ENCODE measurements at places on chromosomes 4 and X.

DNA sequence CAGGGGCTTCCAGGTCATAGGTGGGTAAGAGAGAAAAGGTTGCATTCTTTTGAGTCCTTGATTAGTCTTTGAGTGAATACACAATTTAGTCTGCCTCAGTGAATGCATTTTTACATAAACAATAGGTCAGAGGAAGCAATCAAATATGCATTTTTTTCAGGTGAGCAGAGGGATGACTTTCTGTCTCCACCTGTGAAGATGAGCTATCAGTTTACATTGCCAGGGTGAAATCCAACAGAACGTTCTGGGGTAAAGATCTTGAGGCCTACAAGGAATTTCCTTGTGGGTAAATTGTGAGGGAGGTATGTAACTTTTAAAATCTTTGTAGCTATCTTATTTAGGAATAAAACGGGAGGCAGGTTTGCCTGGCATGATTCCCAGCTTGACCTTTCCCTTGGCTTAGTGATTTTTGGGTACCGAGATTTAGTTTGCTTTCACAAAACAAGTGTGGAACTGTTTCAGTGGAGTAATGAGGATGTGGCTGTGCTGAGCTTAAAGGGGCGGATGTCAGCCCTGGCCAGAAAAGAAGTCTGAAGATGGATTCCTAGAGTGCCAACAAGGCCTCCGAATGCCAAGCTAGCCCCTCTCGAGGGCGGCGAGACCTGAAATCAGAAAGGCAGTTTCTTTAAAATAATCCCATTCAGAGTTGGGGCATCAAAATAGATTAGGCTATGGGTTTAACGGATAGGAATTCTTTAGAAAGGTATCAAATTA, 29.5 kb downstream of the TMEM131L start:
- peaks cover 66% of the 10 kb centered on the region for H3K4me1 ChIP-seq
- H3K27ac ChIP-seq: peak overlapping the region; percentile 63

DNA sequence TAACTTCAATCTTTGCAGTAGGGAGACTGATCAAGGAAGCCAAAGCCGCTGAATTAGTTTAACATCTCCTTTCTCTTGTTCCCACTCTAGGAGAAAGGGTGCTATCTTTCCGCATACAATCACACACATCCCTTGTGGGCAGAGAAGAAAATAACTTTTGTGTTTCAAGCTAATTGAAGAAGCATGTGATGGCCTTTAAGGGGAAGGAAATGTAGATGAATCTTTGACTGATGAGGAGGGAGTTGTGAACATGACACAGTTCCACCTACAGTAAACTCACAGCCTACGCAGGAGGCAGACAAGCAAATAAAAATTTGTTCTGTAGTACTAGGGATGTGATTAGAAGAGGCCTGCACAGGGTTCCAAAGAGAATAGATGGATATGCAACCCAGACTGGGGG, 14.7 kb upstream of the SPATA4 start:
- peaks cover 40% of the 10 kb centered on the region for H3K27me3 ChIP-seq
- no peak for DNase-seq
- H3K27ac ChIP-seq: no peak overlapping the region
- no peak overlapping the region for H3K4me3 ChIP-seq

GRCh38 chrX:130094696-130095095, 15.6 kb downstream of the ELF4 start:
- H3K36me3 ChIP-seq: peaks cover 8% of the 10 kb centered on the region
- peaks cover 63% of the 10 kb centered on the region for H3K4me1 ChIP-seq
- no peaks in the 10 kb centered on the region for H3K27me3 ChIP-seq
- peak overlapping the region; percentile 40 for H3K27ac ChIP-seq

- no peaks in the 10 kb centered on the region for H3K27me3 ChIP-seq
- H3K27ac ChIP-seq: no peak overlapping the region
- no peak overlapping the region for H3K4me3 ChIP-seq
- DNase-seq: no peak
- peaks cover 15% of the 10 kb centered on the region for H3K4me1 ChIP-seq
These were observed 403.7 kb downstream of the IL15 start for GRCh38 chr4:142040043-142040442.

- H3K27me3 ChIP-seq: peaks cover 5% of the 10 kb centered on the region
- no peaks in the 10 kb centered on the region for H3K4me1 ChIP-seq
- H3K27ac ChIP-seq: no peak overlapping the region
- no peak for DNase-seq
- H3K36me3 ChIP-seq: no peaks in the 10 kb centered on the region
These were observed 124.4 kb downstream of the NAF1 start for GRCh38 chr4:163042306-163042705.

DNA sequence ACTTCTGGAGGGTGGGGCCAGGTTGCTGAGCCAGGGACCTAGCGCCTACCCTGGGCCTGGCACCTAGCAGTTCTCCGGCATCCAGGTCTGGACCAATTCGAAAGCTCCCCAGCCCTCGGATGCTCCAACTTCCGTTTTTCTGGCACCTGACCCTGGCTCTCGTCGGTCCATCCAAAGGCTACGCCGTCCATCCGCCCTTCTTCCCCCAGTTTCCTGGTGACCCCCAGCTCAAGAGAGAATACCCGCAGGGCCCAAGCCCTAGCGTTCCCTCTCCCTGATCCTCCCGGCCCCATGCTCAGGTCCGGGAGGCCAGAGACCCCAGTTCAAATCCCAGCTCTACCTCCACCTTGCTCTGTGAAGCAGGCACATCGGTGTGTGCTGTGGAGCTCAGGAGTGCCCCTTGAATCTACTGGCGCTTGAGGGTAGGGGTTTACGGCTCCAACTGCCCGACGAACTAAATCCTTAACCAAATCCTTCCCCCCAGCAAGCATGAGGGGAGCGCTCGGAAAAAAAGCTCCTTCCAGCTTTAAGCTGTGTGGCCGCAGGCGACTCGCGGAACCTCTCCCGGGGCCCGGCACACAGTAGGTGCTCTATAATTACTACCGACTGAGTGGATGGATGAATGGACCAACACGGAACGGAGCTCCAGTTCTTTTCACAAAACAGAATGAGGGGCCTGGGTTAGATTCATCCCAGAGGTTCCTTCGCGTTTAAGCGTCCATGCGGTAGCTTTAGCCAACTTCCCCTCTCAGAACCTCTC, 1.1 kb downstream of the CRMP1 start:
- peaks cover 57% of the 10 kb centered on the region for H3K27me3 ChIP-seq
- H3K36me3 ChIP-seq: peaks cover 9% of the 10 kb centered on the region
- no peak for DNase-seq

GRCh38 chr4:113358784-113359183, 309.3 kb downstream of the ANK2 start:
- no peak for DNase-seq
- H3K27ac ChIP-seq: no peak overlapping the region
- no peak overlapping the region for H3K4me3 ChIP-seq
- peaks cover 25% of the 10 kb centered on the region for H3K36me3 ChIP-seq
- peaks cover 33% of the 10 kb centered on the region for H3K4me1 ChIP-seq
- H3K27me3 ChIP-seq: peaks cover 47% of the 10 kb centered on the region

- peak overlapping the region; percentile 75 for H3K27ac ChIP-seq
- peak overlapping the region; percentile 61 for H3K4me3 ChIP-seq
These were observed 30.2 kb upstream of the CYP4V2 start for GRCh38 chr4:186161138-186161537.
